Inflammatory macrophage (primary cell): ENCODE measurements at places on chromosomes 1 and 21.

DNA sequence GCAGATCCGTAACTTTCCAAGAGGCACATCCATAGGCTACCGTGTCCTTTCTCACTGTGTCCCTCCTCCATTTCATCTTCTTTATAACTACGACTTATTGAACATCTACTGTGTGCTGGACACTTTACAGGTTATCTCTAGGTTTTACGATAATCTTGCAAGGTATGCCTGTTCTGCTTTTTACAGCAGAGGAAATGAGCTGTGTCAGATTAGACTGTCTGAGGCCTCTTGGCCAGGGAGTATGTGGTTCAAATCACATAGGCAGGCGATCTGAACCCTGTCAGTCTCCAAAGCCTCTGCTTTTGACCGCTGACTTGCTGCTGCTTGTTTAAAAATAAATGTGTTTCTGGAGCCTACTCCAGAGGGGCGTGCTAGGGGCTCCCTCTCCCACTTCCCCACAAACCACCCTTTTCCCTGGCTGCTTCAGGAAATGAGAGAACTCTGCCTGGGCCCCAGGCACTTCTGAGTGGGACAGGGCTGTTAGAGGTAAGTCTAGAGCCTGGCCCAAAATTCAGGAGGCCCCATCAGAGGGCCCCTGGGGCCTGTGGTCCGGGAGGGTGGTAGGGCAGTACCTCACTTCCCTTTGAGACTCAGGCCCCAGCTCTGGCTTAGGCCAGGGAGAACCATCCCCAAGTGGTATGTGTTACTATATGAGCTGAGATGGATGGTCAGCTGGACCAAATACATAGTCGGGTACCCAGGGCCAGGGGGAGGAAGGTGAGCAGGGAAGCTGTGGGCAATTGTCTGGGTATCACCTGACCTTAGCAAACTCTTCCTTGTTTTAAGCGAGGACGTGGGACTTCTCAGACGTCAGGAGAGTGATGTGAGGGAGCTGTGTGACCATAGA, 4.4 kb downstream of the PSEN2 start:
- DNase-seq, result no peak

DNA sequence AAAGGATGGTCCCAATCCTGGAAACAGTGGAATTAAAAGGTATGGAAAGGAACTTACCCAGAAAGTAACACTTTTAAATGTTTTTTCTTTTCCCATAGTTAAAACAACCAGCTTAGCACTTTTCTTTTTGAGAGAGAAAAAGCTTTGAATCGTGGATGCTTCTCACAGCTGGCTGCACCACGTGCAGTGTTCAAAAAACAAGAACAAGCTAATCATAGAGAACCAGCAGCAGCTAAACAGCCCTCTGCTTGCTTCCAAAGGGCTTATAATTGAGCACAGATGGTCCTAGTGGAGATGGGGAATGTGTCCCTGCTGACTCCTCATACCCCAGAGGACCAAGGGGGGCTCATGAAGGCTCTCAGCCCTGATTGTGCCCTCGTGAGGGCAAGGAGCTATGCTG, 26.4 kb downstream of the UTP25 start:
- DNase-seq, result no peak

DNA sequence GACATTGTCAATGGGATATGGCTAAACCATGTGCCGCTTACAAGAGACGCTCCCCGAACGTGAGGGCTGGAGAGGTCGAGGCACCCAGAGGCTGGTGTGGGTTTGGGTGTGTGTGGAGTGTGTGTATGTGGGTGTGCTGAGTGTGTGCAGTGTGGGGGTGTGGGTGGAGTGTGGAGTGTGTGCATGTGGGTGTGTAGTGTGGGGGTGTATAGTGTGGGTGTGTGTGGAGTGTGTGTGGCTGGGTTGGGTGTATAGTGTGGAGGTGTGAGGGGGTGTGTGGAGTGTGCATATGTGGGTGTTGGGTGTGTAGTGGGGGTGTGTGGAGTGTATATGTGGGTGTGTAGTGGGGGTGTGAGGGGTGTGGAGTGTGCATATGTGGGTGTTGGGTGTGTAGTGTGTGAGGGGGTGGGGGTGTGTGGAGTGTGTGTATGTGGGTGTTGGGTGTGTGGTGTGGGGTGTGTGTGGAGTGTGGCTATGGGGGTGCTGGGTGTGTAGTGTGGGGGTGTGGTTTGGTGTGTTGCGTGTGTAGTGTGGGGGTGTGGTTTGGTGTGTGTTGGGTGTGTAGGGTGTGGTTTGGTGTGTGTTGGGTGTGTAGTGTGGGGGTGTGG, 42.2 kb downstream of the SLC19A1 start:
- no peak for DNase-seq

GRCh38 chr1:61452176-61453035, 272.5 kb downstream of the TM2D1 start:
- no peak for DNase-seq

DNA sequence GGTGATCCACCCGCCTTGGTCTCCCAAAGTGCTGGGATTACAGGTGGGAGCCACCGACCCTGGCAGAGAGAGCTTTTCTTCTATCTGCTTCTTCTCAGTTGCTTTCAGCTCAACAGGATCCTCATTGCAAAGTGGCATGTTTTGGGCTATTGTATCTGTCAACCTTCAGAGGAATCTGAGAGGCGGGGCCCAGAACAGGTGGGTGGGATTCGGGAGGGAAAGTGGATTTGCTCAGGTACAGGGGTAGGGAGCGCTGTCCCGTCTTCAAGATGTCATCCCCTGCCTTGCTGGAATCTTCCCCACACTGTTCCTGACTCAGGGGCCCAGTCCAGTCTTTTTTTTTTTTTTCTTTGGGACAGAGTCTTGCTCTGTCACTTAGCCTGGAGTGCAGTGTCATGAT, 26.9 kb upstream of the RCC2 start:
- no peak for DNase-seq

DNA sequence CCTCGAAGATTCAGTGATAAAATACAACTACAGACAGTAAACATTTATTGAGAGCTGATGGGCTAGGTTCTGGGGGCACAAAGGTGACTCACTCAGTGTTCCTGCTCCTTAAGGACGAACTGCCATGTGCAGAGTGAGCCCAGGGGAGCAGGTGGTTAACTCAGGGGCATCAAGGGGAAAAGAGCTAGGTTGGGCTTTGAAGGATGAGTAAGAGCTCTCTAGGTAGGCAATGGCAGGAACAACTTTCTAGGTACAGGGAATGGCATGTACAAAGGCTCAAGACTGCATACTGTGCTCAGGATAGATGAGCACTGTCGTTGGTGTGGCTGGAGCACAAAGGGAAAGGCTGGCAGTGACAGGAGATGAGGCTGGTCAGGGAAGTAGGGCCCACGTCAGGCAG, 16.6 kb upstream of the EPB41 start:
- DNase-seq, result no peak

- no peak for DNase-seq
Observed at GRCh38 chr1:180215856-180216625, 14.0 kb upstream of the LHX4 start.

DNA sequence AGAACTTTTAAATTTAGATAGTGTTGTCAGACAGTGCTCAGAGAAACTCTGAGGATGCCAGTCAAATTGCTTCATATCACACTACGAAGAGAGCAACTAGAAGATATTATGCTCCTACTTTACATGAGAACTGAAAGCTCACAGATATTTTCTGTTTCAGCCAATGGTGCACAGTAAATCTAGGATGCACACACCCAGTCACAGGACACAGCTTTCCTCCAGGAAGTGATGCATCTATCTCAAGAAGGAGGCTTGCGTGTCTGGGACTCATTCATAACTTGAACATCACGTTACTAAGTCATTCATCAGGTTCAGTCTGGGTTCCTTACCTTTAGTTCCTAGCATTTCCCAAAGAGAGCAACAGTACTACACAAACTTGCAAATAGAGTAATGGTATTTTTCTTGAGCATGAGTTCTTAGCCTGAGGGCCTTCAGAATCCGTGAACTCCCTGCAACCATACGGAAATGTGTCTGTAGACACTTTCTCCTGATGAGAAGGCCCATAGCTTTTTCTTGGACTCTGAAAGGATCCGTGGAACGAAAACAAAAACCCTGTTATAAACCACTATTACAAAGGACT, 12.2 kb downstream of the ZNF697 start:
- DNase-seq, result no peak

- no peak for DNase-seq
Observed at GRCh38 chr1:25707280-25708016, 90.9 kb downstream of the MAN1C1 start.

- no peak for DNase-seq
Observed at GRCh38 chr1:156709757-156710489, 4.5 kb upstream of the CRABP2 start.

DNA sequence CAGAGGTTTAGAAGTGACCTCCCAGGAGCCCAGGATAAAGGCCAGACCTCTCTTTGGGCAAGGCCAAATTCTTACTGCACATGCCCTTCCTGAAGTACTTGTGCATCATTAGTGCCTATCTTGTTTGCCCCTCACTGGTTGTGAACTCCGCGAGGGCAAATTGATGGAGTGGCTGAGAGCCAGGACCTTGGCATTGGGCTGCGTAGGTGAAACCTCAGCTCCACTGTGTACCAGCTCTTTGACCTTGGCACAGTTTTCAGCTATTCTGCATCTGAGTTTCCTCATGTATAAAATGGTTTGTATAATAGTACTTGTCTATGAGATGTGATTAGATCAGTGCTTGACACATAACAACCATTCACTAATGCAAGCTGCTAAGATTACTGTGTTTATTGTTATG, 11.5 kb downstream of the OTUD3 start:
- DNase-seq, result no peak
